ENCODE measurements at places on chromosomes 16 and 17.

DNA sequence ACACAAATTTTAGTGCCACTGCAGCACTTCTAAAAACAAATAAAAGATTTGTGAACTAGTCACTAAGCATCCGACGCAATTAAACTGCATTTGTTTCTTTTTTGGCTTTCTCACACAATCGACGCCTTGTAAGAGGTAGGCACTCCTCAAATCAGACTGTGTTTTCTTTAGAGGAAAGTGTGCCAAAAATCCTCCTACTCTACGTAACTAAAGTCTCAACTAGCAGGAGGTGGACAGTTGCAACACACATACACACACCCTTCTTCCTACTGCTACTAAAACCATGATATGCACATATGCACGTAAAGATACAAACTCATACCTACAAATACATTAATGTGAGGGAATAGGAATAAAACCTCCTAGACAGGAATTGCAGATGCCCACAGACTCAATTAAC lies 844.7 kb upstream of the SOX9 start:
- DNase-seq, result no peak

DNA sequence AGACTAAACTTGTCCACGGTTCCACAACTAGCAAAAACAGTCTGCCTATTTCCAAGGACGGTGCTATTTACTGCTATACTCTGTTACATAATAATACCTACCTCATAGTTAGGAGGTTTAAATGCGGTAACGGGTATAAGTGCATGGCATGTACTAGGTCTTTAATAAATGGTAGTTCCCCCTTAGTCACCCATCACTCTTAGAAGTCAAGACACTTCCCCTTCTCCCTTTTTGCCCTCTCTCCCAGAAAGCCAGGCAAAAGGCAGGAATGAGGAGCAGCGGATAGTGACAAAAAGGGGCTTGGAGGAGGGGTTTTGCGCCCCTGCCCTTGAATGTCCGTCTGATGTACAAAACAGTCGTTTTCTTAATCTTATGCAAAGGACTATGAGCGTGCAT lies 1.1 kb upstream of the LSM12 start:
- DNase-seq, result no peak

GRCh38 chr16:10812312-10813098 lies 6.1 kb downstream of the TVP23A start:
- no peak for DNase-seq

DNA sequence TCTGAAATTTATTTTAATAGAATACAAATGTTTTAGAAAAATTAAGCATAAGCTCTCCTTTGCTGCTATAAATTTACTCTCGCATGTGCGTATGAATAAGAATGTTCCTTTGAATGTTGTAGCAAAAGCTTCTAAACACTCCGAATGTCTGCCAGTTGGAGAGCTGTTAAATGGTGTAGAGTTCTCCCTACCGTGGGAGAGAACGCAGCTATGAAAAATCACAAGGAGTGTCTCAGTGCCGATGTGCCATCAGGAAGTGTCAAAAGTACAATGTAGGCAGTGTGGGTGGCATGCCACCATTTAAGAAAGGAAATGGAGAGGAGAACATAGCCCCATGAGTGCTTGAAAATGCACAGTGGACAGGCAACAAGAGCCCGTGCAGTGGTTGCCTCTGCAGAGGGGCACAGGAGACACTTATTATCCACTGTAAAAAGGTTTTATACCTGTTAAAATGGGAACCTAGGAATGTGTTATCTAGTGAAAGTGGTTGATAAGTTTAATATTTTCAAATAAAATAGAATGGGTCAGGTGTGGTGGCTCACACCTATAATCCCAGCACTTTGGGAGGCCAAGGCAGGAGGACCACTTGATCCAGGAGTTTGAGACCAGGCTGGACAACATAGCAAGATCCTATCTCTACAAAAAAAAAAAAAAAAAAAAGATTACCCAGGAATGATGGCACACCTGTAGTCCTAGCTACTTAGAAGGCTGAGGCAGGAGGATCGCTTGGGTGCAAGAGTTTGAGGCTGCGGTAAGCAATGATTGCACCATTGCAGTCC lies 144.0 kb downstream of the SOCS1 start:
- no peak for DNase-seq

GRCh38 chr17:32852811-32853210 lies 24.1 kb downstream of the MYO1D start:
- DNase-seq, result no peak

GRCh38 chr16:50806099-50807062 lies 64.5 kb downstream of the CYLD start:
- DNase-seq, result peak; percentile 70

DNA sequence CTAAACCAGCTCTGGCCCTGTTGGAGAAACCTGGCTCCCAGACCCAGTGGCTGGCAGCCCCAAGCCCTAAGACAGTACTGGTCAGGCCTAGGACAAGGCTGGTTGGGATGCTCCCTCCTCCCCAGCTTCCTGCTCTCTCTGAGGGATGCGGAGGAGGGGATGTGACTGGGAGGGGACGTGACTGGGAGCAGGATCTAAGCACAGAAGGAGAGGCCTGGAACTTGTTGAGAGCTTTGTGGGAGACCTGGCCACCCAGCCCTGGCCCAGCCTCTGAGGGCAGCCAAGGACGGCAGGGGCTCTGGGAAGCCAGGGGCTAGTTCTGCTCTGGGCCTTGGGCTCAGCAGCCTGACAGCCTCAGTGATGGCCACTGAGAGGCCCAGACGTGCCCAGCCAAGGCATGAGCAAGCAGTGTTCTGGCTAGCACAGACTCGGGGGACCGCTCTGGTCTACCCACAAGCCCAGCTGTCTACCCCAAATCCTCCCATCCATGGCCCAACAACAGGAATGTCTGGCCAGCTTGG lies 22.8 kb downstream of the ATP6V0D1 start:
- DNase-seq, result no peak

DNA sequence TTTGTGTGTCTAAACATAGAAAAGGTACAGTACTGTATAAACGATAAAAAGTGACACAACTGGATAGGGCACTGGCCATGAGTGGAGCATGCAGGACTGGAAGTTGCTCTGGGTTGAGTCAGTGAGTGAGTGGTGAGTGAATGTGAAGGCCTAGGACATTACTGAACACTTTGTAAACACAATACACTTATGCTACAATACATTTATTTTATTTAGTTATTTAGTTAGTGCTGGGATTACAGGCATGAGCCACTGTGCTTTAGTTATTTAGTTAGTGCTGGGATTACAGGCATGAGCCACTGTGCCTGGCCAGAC lies 4.6 kb downstream of the CFAP20 start:
- no peak for DNase-seq

DNA sequence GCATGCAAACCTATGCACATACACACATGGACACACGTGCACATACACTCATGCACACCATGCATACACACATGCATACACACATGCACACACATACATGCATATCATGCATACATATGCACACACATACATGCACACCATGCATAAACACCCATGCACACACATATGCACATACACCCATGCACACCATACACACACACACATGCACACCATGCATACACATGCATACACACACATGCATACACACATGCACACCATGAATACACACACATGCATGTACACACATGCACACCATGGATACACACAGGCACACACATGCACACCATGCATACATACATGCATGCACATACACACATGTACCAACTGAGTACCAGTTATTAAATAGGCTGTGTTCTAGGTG lies 543.3 kb upstream of the EEF2KMT start:
- no peak for DNase-seq

DNA sequence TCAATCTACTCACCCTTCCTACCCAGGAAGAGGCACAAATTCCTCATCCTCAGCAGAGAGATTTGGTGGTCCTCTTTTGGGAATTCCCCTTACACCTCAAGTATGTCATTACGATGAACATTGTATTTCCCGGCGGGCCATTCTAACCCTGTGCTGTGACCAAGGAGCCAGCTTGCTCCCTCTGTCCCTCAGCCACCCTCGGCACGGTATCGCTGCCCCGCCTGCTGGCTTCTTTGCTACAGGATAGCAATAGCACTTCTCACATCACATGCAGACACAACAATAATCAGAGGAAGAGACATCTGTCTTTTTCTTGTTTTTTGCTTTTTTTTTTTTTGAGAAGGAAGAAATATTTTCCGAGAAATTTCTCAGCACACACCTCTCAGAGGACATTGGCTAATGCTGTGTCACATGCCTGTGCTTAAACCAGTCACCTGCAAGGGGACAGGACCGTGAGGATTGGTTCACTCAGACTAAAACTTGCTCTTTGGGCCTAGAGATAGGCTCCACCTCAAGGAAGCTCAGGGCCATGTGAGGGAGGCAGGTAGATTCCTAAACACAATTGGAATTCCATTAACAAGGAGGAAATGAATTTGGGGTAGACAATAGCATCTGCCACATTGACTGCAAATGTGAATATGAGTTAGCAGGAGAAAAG lies 41.2 kb downstream of the TMC5 start:
- no peak for DNase-seq

Measured in T-helper 22 cell (primary cell).